ENCODE measurements at places on chromosomes 11 and 22.

DNA sequence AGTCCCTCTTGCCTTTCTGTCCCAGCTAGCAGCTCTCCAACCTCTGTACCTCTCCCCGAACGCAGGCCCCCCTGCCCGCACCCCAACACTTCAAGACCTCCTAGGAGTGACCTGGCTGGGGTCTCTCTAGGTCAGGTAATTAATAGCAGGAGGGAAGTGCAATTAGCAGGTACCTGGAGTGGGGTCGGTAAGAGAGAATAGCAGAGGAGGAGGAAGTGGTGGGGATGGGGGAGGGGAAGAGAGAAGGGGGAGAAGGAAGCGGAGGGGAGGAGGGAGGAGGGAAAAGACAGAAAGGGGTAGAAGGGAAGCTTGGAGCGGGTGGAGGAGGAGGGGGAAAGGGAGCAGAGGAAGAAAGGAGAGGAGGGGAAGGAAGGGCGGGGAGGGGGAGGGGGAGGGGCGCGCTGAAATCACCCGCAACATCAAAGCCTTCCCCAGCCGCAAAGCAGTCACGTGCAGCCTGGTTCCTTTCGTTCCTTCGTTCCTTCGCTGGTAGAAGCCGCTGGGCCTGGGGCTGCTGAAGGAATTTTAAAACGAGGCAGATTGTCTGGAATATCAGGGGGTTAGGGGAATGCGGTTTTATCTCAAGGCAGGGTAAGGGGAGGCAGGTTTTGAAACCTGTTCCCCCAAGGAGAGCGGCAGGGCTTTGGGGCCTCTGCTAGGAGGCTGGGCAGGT, 29.3 kb upstream of the TCF20 start:
- no peak for DNase-seq

- no peak for DNase-seq
Measured at GRCh38 chr11:76768909-76769560, 14.1 kb upstream of the TSKU start.

GRCh38 chr11:108235633-108236032, 12.8 kb downstream of the ATM start:
- no peak for DNase-seq

- DNase-seq = peak; percentile 20
Measured at GRCh38 chr11:105738986-105739795, 129.3 kb downstream of the GRIA4 start.

GRCh38 chr11:119293461-119293860, 23.5 kb downstream of the MCAM start:
- no peak for DNase-seq

GRCh38 chr11:69211920-69212797, 56.4 kb downstream of the SMIM38 start:
- DNase-seq = no peak

DNA sequence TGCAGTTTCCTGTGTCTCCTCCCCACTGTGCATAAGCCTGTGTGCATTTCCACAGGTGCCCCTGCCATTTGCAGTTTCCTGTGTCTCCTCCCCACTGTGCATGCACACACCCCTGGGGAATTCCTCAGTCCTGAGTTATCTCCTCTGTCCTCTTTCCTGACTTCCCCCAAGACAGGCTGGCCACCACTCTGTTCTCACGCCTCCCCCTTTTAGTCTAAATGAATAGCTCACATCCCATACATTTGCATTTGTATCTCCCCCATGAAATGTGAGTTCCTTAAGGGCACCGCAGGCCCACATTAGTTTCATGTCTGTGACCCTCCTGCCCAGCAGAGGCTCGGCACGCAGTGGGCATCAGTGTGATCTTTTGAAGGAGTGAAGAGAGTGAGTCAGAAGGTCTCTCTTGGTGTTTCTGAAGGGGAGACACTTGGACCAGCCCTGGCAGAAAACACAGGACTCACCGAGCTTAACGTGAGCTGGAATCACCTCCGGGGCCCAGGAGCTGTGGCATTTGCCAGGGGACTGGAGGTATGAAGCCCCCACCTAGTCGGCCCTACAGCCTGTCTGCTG, 6.2 kb downstream of the LRRC74B start:
- DNase-seq = no peak

GRCh38 chr22:27748751-27749191, 52.8 kb downstream of the MN1 start:
- DNase-seq = peak; percentile 34

DNA sequence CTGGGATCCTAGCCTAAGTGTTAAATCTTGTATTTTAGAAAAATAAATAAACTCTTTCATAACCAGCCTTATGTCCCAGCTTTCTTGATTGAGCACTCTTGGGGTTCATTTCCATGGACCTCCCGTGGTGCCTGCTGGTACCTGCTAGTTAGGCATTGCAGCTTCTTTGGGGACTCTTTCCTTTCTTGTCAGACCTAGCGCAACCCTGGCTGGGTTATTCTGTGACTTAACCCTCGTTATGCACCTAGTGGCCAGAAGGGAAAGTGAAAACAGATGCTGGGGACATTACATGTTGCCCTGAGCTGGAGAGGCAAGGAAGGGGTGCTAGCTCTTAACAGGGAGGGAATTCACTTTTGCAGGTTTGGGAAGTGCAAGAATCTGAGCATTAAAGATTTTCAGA, 46.8 kb downstream of the APIP start:
- no peak for DNase-seq

DNA sequence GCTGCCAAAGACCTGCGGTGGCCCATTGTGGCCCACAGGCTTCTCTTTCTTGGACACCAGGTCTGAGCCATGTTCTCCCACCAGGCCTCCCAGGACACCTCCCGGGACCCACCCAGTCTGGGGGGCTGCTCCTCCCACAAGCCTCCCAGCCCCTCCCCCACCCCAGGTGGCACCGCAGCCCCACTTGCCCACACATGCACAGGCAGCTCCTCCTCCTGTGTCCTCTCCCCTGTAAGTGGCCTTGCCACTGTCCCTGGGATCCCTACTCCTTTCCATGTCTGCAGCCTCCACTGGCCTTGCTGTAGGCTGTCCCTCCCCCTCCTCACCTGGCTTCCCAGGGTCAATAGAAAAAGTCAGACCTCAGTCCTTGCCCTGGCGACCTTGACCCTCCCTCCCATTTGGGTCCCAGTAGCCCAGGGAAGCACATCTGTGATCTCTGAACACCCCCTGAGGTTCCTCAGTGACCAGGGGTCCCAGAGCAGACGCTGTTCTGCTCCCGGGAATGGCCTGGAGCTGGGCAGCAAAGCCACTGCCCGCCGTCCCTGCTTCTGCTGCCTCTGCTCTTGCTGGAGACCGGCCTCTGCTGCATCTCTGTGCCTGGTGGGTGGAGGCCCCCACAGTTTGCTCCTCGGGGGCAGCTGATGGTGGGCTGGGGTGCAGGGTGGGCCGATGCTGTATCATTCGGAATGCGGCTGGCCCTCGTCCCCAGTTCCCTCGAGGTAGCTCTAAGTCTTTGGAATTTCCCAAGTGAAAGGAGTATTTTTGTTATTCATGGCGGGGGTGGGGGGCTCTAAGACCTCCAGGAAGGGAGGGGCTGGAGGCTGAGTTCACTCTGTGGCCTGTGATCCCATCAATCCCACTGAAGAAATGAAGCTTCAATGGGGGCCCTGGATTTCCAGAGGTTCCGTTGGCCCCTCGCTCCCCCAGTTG, 43.6 kb downstream of the ARHGAP8 start:
- DNase-seq = no peak

- DNase-seq = no peak
Measured at GRCh38 chr22:31622980-31623379, 39.0 kb downstream of the PISD start.

- no peak for DNase-seq
Measured at GRCh38 chr11:13030857-13031256, 21.7 kb downstream of the RASSF10 start.

DNA sequence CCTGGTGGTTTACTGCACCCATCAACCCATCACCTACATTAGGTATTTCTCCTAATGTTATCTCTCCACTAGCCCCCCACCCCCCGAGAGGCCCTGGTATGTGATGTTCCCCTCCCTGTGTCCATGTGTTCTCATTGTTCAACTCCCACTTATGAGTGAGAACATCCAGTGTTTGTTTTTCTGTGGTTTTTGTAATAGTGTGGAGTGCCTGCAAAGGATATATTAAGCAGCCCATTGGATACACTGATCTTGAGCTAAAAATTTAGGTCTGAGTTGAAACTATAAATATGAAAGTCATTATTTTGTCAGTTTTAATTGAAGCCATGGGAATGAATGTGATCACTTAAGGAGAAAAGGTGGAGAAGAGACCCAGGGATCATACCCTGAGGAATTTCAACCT, 23.0 kb downstream of the MRPL48 start:
- DNase-seq = no peak

GRCh38 chr11:60960405-60960804, 8.4 kb upstream of the SLC15A3 start:
- no peak for DNase-seq

DNA sequence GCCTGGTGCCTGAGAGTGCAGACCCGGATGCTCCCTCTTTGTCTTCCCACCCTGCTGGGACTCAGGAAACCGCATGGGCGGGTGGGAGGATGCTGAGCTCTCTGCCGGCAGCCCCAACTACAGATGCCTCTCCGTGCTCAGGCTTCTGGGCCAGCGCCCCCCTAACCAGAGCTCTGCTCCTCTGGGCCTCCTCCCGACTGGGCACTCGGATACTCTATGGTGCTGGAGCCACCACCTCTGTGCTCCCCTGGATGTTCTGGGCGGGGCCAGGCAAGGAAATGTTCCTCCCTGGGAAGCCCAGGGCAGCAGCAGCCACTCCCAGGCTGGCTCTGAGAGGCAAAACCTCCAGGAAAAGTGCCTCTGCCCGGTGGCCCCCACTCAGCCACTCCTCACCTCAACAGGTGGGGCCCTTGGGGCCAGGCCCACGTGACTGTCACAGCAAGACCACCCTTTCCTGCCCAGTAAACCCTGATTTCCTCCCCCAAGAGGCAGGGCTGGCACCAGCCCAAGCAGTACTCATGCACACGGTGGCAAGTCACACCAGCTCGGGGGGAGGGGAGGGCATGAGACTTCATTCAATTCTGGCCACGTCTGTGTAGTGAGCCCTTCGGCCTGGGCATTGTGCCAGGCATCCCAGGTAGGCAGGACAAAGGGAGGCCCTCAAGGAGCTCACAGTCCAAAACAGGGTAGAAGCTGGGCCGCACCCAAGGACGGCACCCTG, 54.7 kb upstream of the TCF20 start:
- no peak for DNase-seq

GRCh38 chr11:120890609-120891320, 133.1 kb upstream of the TBCEL start:
- DNase-seq = peak; percentile 86

DNA sequence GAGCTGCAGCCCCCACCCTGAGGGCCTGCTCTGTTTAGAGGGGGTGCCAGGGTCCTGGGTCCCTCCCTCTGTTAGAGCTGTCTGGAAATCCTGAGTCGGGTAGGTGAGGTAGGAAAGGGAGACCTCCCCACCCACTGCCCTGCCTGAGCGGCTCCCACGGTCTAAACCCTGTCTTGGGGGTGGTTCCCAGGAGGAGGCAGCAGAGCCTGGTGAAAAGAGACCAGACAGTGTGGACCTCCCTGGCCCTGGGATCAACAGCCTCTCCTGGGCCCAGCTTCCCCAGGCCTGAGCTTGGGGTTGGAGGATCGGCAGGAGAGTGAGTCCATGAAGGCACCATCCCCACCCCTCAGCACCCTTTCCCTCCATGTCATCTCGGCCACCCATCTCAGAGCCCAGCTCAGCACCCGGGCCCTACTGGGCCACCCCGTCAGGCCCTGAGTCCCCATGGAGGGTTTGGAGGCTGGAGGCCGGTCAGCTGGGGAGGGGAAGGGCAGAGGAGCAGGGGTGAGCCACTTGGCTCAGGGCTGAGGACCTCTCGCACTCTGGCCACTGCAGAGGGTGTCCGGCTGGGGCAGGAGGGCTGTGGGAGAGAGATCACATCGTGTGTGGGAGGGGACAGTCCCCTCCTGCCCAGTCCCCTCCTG, 37.2 kb downstream of the RTN4R start:
- DNase-seq = no peak

DNA sequence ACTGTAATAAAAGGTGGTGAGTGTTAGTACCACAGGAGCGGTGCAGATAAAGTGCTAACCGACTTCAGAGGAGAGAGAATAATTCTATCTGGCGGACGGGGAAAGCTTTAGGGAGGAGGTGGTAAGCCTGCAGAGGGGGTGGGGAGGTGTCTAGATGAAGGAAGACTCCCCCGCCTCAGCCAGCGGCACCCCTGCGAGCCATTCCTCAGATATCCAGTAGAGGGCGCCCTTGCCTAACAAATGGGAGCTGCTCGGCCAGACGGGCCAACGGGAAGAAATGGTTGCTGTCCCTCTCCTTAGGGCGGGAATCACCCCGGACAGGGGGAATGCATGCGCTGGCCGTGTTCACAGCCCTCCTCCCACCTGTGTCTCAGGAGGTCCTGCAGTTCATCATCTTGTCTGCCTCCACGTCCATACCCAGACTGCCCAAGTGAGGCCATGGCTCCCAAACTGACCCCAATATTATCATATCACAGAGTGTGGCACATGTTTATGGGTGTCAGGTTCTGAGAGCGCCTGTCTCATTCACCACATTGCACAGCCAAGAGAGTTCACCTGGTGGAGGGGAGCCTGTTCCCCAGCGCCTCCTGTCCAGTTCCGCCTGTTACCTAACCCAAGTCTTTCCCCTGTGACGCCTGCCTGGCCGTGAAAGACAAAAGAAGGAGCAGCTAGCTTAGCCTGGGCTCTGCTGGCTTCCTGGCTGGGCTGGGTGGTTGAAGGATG, 85.5 kb downstream of the ST3GAL4 start:
- DNase-seq = peak; percentile 84

- DNase-seq = no peak
Measured at GRCh38 chr22:49432897-49433443, 394.7 kb downstream of the BRD1 start.

- no peak for DNase-seq
Measured at GRCh38 chr11:18974192-18974591, 35.0 kb upstream of the MRGPRX1 start.

GRCh38 chr11:97979741-97980140, 1041.0 kb upstream of the CNTN5 start:
- DNase-seq = no peak

GRCh38 chr22:17884084-17884483, 109.8 kb upstream of the BID start:
- DNase-seq = no peak

DNA sequence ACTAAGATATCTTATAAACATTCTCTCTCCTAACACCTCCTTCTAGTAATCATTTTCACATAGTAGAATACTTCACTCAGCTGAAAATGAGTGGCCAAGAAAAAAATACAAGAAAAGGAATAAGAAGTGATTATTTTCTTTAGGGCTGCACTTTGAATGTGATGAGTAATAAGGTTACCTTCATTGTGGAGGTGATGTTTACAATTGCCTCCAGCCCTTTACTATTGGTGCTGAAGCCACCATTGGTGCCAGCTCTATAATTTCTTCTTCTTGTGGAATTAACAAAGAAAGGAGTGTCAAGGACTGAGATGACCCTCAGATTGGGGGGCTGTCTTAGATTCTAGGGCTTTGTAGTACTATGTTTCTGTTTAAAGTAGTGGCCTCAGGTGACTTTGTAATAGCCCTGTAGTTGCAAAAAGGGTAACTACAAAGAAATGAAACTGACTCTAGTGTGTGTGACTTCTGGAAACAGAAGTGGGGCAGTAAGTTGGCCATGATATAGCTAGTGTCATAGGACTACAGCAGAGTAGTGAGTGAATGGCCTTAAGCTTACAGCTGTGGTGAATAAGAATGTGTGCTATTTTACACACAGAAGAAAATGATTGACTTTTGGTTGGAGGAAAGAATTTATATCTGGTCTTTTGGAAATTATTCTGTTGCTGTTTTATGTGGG, 287.2 kb downstream of the TMEM135 start:
- DNase-seq = no peak

Measured in NCI-H1105 treated with DMSO at 0.1 percent for 48 hours (cell line).